HFFc6 (cell line): ENCODE measurements at places on chromosomes 11 and 22.

DNA sequence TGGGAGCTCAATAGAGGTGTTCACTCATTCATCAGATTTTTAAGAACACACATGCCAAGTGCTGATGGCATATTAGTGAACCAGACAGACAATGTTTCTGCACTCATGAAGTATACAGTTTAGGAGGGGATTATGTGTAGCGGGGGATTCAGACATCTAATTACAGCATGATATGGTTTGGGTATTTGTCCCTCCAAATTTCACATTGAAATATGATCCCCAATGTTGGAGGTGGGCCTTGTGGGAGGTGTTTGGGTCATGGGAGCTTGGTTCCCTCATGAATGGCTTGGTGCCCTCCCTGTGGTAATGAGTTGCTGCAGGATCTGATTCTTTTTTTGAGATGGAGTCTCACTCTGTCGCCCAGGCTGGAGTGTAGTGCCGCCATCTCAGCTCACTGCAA is 8.9 kb upstream of the RAB3IL1 start:
- no peak for DNase-seq

DNA sequence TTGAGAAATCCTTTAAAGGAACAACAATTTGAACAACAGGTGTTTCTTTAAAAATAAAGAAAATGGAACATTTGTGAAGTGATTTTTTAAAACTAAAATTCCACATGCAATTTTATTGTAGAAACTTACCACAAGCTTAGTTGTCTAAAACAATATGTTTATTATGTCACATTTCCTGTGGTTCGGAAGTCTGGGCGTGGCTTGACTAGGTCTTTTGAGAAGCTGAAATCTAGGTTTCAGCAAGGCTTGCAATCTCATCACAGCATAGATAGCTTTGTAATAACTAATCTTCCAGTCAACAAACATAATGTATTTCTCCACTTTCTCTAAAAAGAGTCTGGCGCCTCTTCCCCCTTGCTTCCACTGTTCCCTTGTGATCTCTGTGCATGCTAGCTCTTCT is 27.0 kb downstream of the MS4A6A start:
- no peak for DNase-seq

DNA sequence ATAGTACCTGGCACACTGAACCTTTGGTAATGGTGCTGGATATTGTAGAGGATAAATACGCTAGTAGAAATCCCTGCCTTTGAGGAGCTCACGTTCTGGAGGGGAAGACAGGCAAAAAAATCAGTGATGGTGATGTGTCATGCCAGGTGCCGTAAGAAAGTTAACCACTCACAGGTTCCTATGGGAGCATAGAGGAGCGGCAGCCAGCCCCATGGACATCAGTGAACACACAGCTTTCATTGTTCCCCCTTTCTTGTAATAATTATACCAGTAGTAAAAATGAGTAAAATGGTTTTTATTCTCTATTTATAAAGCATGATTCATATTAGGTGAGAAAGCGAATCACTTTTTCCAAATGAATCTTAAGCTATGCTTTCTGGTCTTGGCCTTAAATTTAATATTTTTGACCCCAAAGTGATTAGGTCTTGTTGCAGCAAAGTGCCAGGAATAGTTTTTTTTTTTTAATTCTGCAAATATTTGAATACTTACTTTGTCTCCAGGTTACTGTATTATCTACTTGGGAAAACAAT is 57.9 kb downstream of the UVRAG start:
- no peak for DNase-seq

- DNase-seq, result peak; percentile 49
Observed at GRCh38 chr11:128323381-128323780, 264.0 kb downstream of the ETS1 start.

DNA sequence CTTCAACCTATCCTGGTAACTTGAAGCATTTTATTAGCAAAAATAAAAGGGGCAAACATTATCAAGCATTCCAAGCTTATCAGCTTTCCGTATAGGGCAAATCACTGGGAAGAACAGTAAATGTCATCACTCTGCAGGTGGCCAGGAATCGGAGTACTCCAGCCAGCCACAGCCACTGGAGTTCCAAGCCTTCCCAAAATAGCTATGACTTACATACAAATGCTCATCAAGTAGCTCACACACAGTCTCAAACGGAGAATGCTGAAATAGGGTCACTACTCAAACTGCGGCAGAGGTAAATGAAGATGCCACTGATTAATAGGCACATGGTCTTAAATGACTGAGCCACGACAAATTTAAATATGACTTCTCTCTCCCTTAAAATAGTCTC is 2.1 kb downstream of the USP28 start:
- no peak for DNase-seq

- no peak for DNase-seq
Observed at GRCh38 chr22:36211237-36211861, 9.7 kb upstream of the APOL4 start.

GRCh38 chr11:66302656-66303055 is 11.0 kb downstream of the TMEM151A start:
- no peak for DNase-seq

GRCh38 chr11:61571869-61572268 is 9.0 kb downstream of the SYT7 start:
- no peak for DNase-seq

GRCh38 chr22:27866135-27867084 is 52.6 kb downstream of the PITPNB start:
- peak; percentile 89 for DNase-seq

GRCh38 chr11:48101958-48102357 is 114.7 kb upstream of the OR4B1 start:
- no peak for DNase-seq

GRCh38 chr11:129728581-129728980 is 87.1 kb upstream of the TMEM45B start:
- no peak for DNase-seq

GRCh38 chr22:39635719-39636118 is 65.2 kb downstream of the CACNA1I start:
- DNase-seq, result no peak

- DNase-seq, result no peak
Observed at GRCh38 chr11:34308913-34309585, 48.8 kb downstream of the ABTB2 start.

DNA sequence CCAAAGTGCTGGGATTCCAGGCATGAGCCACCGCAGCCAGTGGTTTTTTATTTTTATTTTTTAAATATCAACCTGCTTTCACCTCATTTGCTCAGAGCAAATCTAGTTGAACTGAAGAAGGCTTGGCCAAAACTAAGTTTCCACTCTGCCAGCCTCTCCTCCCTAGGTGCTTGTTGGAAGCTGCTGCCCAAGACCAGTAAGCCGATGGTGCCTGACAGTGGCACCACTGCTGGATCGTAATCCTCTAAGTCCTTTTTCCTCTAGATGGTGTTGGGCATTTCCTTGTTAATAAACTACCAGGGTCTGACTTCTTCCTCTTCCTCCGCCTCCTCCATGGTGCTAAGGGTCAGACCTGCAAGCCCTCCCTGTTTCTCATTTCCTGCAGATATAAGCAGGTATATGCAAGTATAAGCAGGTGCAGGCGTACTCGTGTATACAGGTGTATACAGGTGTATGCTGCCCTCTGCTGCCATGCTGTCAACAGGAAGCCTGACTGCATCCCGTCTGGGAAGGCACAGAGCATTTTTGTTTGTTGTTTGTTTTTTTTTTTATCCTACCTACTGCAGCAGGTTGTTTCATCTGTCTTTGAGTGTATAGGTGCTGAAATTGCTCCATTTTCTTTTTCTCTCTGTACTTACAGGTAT is 1.6 kb downstream of the NADSYN1 start:
- DNase-seq, result no peak

- no peak for DNase-seq
Observed at GRCh38 chr22:16131918-16132317, 442.1 kb downstream of the POTEH start.

- DNase-seq, result no peak
Observed at GRCh38 chr11:120337355-120338106, 1.3 kb downstream of the ARHGEF12 start.

DNA sequence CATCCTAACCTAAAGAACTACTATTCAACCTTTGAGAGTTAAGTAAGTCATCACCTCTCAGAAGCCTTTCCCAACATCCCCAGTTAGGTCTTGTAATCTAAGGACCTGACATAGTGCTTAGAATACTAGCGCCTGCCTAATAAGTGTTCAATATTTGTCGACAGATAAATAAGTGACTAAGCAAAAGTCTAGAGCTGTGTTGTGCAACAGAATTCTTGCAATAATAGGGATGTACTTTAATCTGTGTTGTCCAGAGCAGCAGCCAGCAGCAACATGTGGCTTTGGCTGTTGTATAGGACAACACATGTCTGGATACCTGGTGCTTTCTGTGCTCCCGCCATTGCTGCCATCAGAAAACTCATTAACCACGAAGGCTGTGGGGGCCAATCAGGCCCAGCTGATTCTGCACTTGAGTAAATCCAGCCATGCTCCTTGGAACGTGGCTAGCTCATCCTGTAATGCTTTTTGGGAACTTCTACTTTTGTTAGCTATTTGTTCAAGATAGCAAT is 66.8 kb upstream of the NTM start:
- no peak for DNase-seq

DNA sequence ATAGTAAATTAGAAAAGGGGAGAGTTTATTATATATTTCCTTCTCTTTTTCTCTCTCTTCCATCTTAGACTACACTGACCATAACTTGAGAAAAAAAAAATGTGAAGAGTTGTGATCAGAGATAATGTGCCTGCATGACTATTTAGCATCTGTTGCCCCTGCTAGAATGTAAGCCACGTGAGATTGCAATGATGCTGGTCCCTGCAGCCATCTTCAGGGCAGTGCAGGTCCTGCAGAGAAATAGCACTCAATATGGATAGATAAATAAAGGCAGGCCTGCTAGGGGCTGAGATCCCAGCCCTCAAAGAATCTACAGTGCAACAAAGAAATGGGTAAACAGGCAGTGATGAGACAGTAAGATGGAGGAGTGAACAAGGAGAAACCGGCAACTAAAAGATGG is 7.8 kb upstream of the DKK3 start:
- no peak for DNase-seq

DNA sequence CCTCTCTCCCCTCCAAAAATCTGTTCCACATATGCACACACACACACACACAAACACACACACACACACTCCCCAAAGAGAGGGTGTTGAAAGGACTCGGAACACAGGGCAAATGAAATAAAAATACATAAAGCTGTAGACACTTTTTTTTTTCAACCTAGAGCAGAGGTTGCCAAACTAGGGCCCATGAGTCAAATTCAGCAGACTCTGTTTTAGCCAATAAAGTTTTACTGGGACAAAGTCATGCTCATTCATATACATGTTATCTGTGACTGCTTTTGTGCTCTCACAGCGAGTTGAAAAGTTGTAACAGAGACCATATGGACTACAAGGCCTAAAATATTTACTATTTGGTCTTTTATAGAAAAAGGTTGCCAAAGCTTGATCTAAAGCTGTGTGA is 8.9 kb downstream of the IMMP1L start:
- no peak for DNase-seq

GRCh38 chr11:48054994-48055291 is 74.6 kb downstream of the PTPRJ start:
- no peak for DNase-seq

GRCh38 chr11:123228496-123229163 is 33.6 kb upstream of the CLMP start:
- no peak for DNase-seq

DNA sequence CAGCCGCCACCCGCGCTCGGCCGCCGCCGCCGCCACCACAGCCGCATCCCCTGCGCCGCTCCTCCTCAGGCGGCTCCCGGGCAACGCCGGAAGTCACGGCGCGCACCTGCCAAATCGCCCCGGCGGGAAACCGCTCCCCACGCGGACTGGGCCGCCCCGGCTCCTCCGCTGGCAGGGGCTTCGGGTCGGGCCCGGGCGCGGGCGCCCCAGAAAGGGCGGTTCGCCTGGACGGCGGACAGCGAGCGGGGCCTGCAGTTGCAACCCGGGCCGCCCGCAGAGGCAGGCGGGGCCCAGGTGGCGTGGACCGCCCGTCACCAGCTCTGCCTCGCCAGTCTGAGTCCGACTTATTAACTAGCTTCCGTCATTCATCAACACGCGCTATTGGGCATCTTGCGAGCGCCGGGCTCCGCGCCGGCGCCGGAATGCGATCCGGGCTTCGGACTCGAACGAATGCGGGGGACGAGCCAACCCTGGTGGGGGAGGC is at the start of gene HIRA:
TSS of gene HIRA (minus strand) at position 85 of the 484 bp plus-strand sequence. CDS start 257 bp downstream, outside the sequence.
- peak; percentile 64 for DNase-seq

DNA sequence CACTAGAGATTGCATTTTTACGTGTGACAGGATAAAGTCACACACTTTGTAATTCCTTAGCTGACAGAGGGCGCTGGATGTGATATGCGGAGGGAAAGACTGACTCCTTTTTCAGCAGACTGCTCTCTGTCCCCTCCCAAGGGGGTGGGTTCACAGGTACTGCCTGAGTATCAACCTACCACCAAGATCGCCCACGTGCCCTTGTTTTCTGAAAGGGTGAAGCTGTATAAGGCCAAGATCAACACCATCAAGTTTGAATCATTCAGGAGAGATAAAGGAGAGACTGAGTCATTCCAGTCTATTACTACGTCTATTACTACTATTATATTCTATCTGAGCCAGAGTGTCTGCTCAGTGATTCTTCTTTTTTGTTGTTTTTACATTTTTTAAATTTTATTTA is 30.7 kb downstream of the BUD13 start:
- no peak for DNase-seq

- no peak for DNase-seq
Observed at GRCh38 chr11:45560913-45561281, 104.5 kb downstream of the CHST1 start.

GRCh38 chr11:62137276-62137861 is 13.6 kb downstream of the INCENP start:
- DNase-seq, result no peak

- DNase-seq, result no peak
Observed at GRCh38 chr22:49812838-49813237, 14.8 kb downstream of the BRD1 start.
